Central memory CD4-positive, alpha-beta T cell (primary cell): ENCODE measurements at places on chromosomes 12 and 14.

- no peak for DNase-seq
Measured at GRCh38 chr14:42541535-42542001, 934.9 kb downstream of the LRFN5 start.

- DNase-seq: no peak
Measured at GRCh38 chr12:131803961-131804521, 24.2 kb upstream of the MMP17 start.

- no peak for DNase-seq
Measured at GRCh38 chr12:121430833-121431415, 31.0 kb downstream of the RNF34 start.

DNA sequence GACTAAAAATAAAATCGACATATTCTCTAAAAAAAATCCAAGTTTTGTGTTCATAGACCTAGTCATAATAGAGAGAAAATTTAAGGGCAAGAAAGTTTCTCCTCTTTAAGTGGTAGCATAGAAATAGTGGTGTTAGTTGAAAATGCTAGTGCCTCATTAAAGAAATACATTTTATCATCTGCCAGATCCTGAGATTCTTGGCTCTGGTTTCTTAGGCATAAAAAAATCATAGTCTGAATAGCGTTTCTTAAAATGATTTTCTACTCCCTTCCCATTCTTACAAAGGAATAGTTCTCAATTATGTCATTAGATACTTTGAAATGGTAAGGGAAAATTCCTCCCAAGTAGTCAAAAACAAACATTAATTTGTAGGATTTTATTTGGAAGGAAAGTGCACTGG lies 212.8 kb downstream of the NELL2 start:
- DNase-seq: no peak

DNA sequence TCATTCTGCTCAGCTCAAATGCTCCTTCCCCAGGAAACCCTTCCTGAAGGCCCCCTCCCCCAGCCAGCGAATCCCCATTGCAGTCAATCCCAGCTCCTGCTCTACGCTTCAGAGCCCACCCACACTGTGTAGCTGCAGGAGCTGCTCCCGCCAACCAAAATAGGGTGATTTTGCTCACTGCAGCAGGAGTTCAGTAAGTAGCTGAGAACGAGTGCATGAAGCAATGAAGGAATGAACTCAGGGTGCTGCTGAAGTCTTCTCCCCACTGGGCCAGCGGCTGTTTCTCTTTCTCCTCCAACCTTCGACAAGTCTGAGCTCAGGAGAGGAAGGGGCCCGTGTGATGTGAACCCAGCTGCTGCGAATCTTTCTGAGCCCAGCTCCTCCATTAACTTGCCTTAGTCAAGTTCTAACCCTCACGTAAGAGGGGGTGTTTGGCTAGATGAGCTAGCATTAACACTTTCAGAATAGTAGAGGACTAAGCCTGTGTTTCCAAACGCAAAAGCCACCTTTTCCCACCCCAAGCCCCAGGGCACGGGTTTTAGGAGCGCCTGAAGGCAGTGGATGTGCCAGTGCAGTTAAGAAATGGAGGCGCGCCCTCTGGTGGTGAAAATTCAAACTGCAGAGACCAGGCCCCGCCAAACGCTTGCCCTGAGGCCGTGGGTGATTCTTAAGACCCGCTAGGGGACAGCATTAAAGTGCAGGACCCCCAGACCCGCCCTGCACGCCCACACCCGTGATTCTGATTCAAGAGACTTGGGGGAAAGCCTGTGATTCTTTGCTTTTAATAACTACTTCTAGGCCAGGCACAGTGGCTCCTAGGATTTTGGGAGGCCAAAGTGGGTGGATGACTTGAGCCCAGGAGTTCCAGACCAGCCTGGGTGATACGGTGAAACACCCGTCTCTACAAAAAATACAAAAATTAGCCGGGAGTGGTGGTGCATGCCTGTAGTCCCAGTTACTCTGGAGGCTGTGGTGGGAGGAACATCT lies 11.9 kb upstream of the SERPINA4 start:
- no peak for DNase-seq

GRCh38 chr14:105150368-105151083 lies 18.1 kb downstream of the JAG2 start:
- no peak for DNase-seq

DNA sequence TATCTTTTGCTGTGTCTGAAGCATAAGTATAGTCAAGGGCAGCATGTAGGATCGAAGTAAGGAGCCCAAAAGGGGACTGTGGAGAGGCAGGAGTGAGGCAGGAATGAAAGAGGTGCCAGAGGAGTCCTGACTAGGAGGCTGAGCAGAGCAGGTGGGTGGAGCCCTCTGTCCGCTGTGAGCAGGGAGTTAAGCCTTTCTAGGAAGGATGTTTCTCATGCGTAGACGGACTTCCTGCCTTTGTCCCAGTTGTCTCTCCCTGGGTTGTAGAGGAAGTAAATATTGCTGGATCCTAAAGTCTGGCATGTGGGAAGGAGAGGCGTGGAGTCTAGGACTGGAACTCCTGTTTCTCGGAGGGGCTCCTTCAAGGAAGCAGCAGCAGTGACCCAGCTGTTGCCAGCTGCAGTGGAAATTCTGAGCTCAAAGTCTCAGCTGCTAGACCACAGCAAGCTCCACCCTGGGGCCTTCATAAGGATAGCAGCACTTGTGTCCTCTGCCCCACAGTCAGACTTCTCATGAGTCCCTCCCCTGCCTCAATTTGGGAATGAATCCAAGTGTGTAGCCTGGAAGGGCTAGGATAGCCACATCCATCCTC lies 44.0 kb downstream of the RBMS2 start:
- no peak for DNase-seq

DNA sequence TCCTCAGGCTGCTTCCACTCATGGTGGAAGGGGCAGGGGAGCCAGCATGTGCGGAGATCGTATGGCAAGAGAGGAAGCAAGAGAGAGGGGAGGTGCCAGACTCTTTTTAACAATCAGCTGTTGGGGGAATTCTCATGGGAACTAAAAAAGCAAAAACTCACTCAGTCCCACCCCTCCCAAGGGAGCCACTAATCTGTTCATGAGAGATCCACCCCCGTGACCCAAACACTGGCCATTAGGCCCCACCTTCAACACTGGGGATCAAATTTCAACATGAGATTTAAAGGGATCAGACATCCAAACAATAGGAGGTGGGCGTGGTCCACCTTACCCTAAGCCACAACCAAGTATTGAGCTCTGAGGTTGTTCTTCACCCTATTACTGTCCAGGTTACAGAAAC lies 375.1 kb downstream of the GRIN2B start:
- no peak for DNase-seq
